ENCODE measurements at places on chromosomes 16 and 17.

- no peak for DNase-seq
Measured at GRCh38 chr16:79264237-79265109, 336.1 kb downstream of the MAF start.

DNA sequence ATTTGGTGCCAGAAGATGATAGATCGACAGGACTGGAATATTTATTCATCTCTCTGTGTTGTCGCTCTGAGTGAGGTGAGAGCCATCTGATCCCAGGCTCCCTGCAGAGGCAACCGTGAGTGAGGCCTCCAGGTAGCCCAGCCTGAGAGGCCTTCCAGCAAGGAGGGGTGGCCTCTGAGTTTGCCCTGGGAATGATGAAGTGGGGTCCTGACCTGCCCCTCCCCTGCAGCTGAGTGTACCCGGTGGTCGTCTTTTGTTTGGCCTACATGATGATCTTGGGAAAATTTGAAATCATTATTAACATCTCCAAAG lies 86.4 kb downstream of the CBLN1 start:
- no peak for DNase-seq

DNA sequence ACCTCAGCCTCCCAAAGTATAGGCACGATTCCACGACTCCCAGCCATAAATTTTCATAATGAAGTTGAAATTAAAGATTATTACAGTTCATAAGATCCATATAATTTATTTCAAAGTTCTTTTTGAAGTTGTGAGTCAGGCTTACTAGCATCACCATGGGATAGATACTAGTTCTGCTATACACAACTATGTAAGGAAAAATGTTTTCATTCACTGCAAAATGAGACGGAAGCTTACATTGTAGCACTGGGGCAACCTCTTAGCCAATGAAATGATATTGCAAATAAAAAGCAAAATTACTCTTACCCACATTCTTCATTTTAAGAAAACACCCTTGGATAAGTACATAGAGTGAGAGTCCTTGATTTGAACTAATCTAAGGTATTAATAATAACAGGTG lies 18.8 kb upstream of the MARCHF10 start:
- no peak for DNase-seq

GRCh38 chr16:63223851-63224250 lies 1187.6 kb upstream of the CDH8 start:
- no peak for DNase-seq

- no peak for DNase-seq
Measured at GRCh38 chr17:57493625-57494024, 237.3 kb downstream of the MSI2 start.

- DNase-seq, result no peak
Measured at GRCh38 chr17:50618300-50618699, 16.4 kb upstream of the ABCC3 start.

DNA sequence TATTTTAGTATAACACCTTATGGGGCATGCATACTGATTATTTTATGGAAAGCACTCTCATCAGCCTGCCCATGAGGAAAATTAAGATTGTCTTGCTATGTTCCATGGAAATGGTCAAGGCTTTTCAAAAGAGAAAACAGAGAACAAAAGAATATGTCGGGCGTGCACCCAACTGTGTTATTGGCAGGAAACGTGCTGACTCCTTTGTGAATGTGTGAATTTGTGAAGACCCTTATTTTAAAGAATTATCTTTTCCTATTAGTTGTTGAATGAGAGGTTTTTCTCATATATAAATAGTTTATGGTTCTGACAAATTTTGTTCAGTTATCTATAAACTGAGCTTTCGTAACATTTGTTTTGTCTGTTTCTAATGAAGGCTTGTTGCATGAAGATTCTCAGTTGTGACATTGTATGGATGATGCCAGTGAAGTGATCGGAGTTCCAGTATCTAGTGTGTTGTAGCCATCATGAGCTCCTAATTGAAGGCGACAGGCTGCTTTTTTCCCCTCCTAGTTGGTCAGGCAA lies 180.0 kb downstream of the BCAS3 start:
- DNase-seq, result no peak

- DNase-seq, result no peak
Measured at GRCh38 chr16:89268987-89269735, 51.7 kb downstream of the ZNF778 start.

DNA sequence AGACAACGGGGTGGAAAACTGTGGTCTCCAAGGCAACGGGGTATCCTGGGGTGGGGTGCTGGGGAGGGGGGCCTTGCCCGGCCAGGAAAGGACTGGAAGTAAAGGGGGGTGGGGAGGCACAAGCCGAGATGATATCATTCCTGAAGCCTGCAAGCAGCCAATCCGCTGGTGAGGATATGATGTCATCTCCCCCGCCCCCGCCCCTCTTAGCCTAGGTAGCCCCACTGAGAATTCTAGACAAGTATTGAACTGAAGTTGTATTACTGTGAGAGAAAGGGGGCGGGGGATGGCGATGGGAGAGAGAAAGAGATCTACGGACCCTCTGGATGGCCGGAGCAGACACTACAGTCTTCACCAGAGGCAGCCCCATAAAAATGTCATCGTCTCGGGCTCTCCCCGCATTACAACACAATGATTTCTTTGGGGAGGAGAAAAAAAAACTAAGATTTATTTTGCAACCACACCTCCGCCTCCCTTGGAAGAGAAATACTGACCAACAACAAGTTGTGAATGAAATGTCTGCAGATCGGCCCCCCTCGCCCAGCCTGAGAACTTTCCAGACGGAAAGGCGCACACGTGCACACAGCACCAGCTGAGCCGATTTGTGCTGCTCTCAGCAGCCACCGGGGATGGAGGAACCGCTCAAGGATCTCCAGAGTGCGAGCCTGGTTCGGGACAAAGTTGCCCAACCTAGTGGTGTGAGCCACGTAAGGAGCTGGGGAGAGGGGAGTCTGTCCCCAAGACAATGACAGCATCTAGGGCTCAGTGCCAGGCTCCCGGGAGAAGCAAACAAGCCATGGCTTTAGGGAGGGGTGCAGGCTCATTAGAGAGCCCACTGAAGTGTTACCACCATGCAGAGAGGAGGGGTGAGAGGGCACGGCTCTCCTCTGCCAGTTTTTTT lies 222.1 kb downstream of the SOX9 start:
- DNase-seq, result no peak

DNA sequence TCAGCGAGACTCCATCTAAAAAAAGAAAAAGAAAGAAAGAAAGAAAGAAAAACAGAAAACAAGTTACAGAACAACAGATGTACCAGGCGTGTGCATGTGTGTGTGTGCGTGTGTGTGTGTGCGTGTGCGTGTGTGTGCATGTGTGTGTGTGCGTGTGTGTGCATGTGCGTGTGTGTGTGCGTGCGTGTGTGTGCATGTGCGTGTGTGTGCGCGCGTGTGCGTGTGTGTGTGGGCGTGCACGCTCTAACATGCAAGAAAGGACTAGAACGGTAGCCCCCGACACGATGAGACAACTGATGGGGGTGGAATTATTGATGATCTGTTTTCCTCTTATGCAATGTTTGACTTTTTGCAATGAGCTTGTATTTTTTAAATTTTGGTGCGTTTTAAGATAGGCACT lies 1.6 kb downstream of the ALDH3A1 start:
- DNase-seq, result no peak

DNA sequence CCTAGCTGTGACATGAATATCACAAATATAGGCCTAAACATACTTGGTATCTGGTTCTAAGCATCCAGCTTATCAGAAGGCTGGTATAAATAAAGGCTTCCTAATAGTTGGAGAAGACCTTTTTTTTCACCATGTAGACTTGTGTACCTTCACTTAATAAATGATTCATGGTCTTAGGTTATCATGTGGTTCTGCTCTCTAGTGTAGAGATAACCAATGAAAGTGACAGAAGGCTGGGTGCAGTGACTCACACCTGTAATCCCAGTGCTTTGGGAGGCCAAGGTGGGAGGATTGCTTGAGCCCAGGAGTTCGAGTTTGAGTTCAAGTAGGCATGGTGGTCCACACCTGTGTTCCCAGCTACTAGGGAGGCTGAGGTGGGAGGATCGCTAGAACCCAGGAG lies 3.1 kb downstream of the DDX19A start:
- no peak for DNase-seq

DNA sequence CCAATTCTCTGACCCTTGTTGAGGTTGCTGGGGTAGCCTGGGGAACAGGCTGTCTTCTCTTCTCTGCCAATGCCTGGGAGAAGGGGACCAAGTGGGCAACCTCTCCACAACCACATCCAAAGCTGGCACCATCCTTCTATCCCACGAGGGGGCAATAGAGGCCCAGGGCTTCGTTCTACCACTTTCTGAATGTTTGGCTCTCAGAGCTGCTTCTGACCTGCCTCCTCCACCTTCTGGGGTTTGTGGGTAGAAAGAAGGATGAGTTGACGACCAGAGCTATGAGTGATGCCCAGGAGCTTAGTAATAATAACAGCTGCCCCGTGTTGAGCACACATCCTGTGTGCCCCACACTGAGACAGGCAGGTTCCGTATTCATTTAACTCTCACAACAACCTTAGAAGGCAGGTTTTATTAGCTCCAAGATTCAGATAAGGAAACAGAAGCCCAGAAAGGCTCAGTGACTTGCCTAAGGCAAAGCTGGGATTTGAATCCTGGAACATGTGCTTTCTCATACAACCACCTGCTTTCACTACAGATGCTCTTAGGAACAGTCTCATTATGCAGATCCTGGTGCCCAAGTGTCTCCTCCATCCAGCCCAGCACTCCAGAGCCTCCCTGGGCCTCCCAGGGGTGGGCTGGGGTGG lies 11.1 kb downstream of the TSPOAP1 start:
- DNase-seq, result peak; percentile 87

- DNase-seq, result peak; percentile 84
Measured at GRCh38 chr16:88737298-88738150, 31.2 kb downstream of the CTU2 start.

GRCh38 chr16:58507195-58507962 lies 7.4 kb downstream of the NDRG4 start:
- DNase-seq, result no peak

DNA sequence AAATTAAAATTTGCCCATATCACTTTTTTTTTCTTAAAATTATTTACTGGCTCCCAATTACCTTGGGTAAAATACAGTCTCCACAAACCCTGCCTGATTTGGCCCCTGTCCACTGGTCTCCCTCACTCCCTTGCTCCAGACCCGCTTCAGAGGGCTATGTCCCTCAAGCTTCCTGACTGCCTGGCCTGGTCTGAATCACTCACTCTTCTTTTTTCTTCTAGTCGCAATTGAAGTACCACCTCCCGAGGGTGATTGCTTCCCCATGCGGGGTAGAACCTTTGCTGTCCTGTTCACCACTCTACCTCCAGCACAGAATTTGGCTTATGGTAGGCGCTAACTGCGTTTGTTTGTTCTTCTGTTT lies 598 bp upstream of the PGAP3 start:
- no peak for DNase-seq

GRCh38 chr17:62572888-62573401 lies 54.5 kb upstream of the MRC2 start:
- no peak for DNase-seq

- DNase-seq, result no peak
Measured at GRCh38 chr16:2364638-2365210, 24.2 kb upstream of the ABCA3 start.

All from B cell (primary cell).